ENCODE measurements at places on chromosomes 7 and 10.

DNA sequence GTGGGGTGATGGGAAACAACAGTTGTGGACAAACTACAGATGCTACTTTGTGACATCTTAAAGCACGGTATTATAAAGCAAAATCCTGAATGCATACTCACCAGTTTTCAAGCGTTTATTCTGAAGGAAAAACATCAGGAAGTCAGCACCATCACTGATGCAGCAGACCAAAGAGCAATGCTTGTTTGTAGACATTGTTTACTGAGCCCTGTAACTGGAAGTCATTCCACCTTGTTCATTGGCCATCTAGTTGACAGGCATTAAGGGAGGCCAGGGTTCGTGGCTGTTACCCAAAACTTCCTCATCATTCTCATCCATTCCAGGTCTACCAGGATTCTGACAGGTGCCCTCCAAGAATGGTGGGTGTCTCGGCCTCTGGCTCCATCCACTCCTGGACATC, 55.3 kb upstream of the FAM204A start:
- DNase-seq: no peak

DNA sequence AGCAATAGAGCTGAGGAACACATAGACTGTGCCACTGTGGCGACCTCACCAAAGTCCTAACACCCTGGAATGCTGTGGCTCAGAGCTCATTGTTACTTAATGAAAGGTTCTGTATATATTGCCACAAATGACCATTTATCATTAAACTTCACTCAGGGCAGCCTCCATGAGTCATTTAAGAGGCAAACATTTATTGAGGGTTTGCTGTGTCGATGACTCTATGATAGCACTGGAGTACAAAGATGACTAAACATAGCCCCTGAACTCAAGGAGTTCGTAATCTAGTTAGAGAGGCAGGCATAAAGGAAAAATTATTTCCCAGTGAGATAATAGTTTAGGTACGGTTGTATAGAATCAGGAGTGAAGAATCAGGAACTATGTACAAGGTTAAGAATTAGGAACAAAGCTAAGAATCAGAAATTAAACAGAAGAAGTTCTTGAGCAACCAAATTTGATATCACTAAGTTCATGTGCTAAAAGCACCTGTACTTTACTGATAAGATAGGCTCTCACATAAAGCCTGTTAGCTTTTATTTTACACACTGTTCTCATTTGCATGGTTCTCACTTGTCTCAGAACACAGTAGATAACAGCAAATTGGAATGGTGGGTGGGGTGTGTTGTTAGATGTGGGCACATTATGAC, 7.9 kb downstream of the ENTPD7 start:
- no peak for DNase-seq

DNA sequence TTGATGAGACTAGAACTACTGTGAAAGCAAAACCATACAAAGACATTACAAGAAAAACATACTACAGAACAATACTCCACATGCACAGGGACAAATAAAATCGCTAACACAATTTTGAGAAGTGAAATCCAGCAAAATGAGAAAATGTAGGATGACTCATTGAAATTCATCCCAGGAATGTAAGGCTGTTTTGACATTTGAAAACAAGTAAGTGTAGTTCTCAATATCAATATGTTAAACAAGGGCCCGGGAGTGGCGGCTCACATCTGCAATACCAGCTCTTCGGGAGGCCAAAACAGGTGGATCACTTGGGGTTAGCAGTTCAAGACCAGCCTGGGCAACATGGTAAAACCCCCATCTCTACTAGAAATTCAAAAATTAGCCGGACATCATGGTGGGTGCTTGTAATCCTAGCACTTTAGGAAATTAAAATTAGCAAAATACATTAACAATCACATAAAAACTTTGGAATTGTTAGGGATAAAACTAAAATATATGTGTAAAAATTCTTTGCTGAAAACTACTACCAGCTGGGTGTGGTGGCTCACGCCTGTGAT, 113.7 kb upstream of the ADARB2 start:
- no peak for DNase-seq

GRCh38 chr10:11245095-11245479, 227.4 kb downstream of the CELF2 start:
- no peak for DNase-seq

GRCh38 chr7:121689749-121690148, 183.2 kb upstream of the PTPRZ1 start:
- no peak for DNase-seq

DNA sequence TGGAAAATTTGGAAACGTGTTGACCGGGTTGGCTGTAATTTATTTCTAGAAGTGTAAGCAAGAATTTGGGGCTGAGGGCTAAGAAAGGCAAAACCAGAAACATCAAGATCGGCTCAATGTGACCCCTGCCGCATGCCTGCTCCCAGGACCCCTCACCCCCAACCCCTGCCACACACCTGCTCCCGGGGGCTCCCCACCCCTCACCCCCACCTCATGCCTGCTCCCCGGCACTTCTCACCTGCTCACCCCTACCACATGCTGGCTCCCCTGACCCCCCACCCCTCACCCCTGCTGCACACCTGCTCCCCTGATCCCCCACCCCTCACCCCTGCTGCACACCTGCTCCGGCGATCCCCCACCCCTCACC, 19.0 kb upstream of the CFAP46 start:
- DNase-seq: no peak

GRCh38 chr7:39987641-39988347, 37.7 kb downstream of the CDK13 start:
- DNase-seq: no peak
